ENCODE measurements at places on chromosomes 4 and X. TPM values are rescaled to one million over a fixed set of nuclear protein-coding genes. Genes with fewer than 3 reads are reported as not detected.

DNA sequence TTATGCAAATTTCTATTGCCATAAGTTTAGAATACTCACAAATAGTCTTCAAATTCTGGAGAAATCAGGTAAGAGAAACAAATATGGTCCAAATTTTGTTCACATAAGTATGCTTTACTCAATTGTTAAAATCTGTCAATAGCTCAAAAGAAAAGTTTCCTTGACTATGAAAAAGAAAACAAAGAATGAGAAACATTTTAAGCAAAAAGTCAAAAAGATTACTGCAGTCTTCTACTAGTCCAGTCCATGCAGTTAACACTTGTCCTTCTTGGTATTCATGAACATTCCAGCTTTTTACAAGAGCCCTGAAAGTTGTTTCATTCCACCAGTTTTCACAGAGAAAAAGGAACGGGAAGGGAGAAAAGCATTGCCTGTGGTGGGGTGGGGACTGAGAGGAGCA, 54.7 kb upstream of the ZXDA start:
- DNase-seq, result no peak

Gene WWC2
- total RNA-seq, result 41.3 TPM

Gene POU3F4
- total RNA-seq, result not detected

- no peak for DNase-seq
These were observed 400.7 kb downstream of the DCAF12L2 start for GRCh38 chrX:125765347-125765746.

DNA sequence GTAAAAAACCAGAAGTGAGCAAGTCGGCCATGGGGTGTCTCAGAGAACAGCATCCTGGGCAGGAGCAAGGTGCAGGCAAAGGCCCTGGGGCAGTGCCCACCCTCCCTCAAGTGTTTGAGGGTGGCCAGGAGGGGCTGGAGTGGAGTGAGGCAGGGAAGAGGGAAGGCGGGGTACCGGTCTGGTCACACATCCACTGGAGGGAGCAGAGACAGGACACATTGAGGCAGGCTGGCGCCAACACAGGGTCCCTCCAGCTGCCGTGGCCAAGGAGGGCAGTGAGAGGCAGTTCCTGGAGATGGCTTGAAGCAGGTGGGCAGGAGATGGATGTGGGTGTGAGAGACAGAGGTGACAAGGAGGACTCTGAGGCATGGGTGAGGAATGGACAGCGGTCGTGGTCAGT, 20.3 kb upstream of the RNF4 start:
- DNase-seq, result no peak

Gene PROM1
- total RNA-seq, result 24.6 TPM

Gene ENOX2
- 11.5 TPM for total RNA-seq

DNA sequence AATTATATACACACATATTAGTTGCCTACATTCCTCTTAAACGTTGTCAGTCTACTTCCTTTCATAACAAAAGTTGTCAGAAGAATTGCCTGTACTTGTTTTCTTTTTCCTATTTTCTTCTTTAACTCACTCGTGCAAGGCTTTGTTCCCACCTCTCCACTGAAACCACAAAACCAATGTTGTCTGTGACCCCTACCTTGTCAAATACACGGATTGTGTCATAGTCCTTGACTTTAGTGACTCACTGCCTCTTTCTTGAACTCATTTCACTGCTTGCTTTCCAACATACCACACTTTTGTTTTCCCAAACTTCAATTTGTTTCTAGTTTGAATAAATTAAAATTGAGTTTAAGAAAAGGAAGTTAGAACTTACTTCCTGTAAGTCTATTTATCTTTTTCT, 283.9 kb upstream of the AGA start:
- DNase-seq, result no peak

Gene CXCL3
- 2.5 TPM for total RNA-seq

DNA sequence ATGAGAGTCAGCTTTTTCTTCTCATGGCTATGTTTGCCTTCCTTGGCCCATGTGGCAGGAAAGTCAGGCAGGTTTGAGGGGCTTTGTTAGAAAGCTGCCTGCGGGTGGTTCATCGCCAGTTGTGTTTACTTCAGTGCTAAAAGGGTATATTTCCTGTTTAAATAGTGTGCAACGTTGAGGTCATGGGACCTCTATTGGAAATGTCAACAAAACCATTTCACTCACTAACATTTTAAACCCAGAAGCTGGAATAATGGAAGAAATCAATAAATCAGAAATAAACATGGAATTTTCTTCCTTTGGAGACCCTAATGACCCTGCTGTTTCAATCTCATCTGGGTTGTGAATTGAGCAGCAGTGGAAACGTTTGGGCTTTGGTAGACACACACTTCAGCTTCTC, 185.8 kb downstream of the ANKRD50 start:
- no peak for DNase-seq

All from uterus (tissue), 4 donors.